Bronchial epithelial cell (primary cell): ENCODE measurements at places on chromosomes 12 and 14.
A peak's percentile ranks its signal among the peaks of the same experiment; 100 is the strongest.

GRCh38 chr12:2286047-2286446, 233.3 kb downstream of the CACNA1C start:
- no peak for DNase-seq

- DNase-seq: peak; percentile 71
Measured at GRCh38 chr14:71400871-71401321, 493.6 kb downstream of the PCNX1 start.

DNA sequence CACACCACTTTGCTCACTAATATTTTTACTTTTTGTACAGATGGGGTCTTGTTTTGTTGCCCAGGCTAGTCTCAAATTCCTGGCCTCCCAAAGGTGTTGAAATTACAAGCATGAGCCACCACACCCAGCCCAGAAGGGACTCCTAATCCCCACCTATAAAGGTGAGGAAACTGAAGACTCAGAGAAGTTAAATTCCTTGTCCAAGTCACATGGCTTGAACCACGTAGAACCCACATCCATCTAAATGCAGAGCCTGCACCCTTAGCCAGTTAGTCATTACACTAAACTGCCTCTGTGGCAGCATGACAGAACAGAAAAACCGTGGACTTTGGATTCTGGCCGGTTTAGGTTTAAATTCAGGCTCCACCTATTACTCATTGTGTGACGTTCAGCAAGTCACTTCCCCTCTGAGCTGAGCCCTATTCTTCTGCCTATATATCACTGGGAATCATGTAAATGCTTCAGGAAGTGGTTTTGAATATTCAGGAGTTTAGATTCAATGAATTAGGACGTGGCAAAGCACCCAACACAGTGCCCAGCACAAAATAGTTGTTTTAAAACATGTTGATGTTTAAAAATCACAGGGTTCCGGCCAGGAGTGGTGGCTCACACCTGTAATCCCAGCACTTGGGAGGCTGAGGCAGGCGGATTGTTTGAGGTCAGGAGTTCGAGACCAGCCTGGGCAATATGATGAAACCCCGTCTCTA, 3.0 kb upstream of the CORO1C start:
- DNase-seq: peak; percentile 99

DNA sequence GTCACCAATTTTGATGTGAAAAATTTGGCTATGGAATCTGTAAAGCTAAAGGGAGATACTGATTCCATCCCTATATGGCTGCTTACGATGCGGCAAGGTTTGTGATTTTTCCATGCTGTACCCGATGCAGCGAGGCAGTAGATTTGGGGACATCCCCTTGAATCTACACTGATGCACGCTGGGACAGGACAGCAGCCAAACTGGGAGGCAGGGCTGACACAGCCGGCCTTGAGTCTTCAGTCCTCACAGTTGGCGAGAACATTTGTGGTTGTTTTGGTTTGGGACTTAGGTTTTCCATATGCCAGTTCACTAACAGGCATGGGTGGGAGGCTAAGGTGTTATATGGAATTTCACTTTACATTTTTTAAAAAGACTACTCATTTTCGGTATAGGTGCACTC, 3.8 kb downstream of the GALNT16 start:
- DNase-seq: no peak

GRCh38 chr12:92027701-92028440, 117.8 kb downstream of the BTG1 start:
- DNase-seq: no peak

GRCh38 chr12:57299514-57300016, 48.6 kb upstream of the STAC3 start:
- no peak for DNase-seq

- DNase-seq: peak; percentile 73
Measured at GRCh38 chr12:14540801-14541462, 26.8 kb downstream of the PLBD1 start.

GRCh38 chr14:105891631-105892452, 365.5 kb downstream of the TMEM121 start:
- no peak for DNase-seq

GRCh38 chr12:113422030-113422885, at the start of gene SDSL:
Gene SDSL, plus strand, starts transcription at chr12:113422380. Its CDS starts 5,603 bp downstream, at chr12:113427983.
- peak; percentile 84 for DNase-seq

DNA sequence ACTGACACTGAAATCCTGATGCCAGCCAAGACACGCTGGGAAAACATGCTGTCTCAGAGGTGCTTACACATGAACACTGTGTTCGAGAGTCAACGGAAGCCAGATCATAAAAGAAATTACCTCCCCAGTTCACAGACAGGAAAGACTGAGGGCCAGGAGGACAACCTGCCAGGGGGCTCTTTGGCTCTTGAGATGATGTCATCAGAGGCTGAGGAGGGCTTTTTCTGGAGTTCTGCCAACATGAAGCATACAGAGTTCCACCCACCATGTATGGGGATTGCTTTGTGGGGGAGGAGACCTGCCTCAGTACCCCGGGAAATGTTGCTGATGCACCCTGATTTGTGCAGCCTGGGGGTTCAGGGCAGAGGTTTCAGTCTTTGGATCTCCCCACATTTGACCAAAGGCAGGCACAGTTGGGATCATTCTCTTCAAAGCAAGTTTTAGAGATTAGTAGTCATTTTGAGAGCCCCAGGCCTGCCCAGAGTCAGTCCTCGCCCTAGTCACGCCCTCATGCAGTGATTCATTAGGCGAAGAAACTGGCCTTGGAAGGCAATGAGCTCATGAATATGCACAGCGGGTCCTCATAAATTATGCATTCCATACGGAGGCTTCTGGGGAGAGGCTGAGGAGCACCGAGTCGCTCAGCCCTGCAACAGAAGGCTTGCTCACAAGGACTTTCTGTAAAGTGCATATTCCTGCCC, 34.9 kb upstream of the EML1 start:
- peak; percentile 85 for DNase-seq

DNA sequence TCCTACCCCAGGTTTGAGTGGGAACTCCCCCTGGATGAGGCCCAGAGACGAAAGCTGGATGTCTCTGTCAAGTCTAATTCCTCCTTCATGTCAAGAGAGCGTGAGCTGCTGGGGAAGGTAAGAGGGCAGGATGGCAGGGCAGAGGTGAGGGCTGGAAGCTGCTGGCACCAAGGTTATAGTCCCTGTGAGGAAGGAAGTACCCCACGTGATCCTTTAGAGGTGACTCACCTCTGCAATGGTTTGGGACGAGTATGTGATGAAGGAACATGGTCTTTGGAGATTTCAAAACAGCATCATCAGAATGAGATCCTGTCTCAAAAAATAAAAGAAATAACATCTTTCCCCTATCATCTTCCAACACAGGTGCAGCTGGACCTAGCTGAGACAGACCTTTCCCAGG, 9.2 kb upstream of the MYL6B start:
- DNase-seq: no peak

- DNase-seq: peak; percentile 61
Measured at GRCh38 chr12:20629414-20630156, 65.5 kb upstream of the SLCO1C1 start.

DNA sequence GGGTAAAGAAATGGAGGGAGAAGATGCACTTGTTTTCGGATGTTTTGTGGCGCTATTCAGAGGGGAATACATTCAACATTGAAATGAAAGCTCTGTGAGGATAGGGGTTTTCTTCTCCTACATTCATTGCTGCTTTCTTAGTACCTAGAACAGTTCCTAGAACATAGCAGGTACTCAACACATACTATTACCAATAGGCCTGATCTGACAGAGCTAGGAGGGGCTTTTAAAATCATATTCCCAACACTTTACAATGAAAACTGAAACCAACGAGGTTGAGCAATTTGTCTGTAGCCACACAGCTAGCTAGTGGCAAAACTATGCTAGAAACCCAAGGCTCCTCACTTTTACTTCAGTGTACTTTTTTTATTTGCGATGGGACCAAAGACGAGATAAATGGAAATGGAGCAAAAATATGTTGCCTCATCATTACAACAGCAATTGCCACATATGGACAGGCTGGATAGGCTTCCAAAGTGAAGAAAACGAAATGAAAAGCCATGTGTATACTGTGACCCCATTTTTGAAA, 23.1 kb upstream of the IL22 start:
- DNase-seq: no peak

DNA sequence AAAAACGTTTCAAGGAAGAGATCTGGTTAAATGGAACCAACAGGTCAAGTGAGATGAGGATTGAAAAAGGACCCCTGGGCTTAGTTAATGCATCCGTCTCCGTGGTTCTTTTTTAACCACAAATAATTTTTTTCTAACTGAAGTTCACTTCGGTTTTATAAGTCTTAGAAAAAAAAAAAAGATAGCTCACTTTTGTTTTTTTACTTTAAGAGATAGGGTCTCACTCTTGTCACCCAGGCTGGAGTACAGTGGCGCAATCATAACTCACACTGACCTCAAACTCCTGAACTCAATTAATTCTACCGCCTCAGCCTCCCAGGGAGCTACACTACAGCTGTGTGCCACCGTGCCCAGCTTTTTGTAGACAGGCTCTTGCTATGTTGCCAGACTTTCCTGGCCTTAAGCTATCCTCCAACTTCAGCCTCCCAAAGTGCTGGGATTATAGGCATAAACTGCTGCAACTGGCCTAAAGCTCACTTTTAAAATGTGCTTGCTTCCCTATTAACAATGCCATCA, 11.8 kb downstream of the HNRNPC start:
- no peak for DNase-seq

- DNase-seq: no peak
Measured at GRCh38 chr14:53954551-53955228, 1.9 kb downstream of the BMP4 start.

GRCh38 chr14:74792249-74793039, 29.3 kb downstream of the YLPM1 start:
- no peak for DNase-seq

- no peak for DNase-seq
Measured at GRCh38 chr12:95784915-95785314, 5.6 kb downstream of the NTN4 start.

GRCh38 chr14:95935228-95935822, 58.7 kb downstream of the TUNAR start:
- peak; percentile 9 for DNase-seq

DNA sequence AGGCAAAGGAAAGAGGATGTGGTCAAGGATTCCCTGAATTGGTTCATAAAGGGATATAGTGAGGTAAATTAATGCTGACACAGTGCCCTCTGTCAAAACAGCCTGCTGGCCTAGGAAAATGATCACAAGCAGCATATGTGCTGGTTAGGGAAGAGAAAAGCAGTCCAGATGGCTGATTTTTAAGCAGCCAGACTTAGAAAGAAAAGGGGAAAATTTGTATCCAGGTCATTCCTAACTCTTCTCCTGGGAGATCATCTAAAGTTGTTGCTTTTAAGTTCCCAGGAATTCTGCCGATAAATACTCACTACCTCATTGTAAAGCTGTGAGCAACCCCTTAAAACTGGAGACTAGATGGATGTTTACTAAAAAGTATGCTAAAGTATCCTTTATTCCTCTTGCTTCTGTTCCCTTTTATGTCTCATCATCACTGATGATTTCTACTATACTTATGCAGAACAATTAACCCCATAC, 46.4 kb upstream of the CNOT2 start:
- no peak for DNase-seq

DNA sequence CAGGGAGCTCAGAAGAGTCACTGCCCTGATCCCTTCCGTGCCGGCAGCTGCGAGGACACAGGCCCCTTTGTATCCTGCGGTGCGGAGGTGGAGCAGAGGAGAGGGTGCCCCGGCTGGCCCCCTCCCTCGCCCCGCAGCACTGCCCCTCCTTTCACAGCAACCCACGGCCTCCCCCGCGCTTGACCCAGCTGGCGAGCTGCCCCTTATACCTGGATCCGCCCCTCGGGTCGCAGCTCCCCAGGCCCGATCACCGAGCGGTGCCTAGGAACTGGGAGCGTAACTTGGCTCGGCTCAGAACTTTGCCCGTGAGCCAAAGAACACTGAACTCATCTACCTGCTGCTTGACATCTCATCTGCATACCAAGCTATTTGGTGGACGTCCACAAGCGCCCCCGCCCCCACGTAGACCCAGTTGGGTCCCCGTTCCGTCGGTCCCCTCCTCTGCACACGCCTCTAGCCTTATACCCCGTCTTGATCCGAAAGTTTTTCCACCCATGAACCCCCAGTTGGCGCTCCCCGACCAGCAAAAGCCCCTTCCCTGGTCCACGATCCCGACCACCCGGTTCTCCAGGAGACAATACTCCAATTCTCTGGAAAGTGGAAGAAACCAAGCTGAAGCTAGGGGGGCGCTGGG, 697 bp upstream of the DNAJC14 start:
- no peak for DNase-seq

DNA sequence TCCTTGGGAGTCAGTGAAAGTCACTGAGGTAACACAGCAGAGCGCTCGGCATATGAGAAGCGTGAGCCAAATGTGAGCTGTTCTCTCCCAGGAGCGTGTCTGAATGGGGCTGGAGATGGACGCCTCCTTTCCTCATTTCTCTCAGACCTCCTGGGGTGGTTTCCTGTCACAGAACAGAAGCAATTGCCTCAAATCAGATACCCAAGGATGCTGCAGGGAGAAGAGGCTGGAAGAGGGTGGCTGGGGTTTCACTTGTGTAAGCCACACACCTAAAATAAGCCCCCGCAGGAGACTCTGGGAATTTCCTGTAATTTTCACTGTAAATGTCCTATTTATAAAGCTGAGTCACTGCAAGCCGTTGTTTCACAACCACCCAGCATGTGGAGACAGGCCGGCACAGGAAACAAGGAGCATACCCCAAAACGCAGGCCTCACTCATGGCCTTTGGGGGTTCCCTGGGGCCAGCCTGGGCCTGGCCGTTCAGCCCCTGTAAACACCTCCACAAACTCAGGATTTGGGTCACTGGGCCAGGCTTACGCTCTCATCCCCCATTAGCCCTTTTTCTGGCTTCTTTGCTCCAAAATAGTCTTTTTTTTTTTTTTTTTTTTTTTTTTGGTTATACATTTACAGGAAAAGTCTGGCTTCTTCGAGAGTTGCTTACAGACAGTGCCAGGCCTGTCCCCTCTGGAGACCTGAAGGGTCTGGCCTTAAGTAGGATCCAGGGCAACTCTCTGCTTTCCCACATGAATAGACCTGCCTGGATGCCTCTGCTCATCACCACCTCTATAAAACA, 55.3 kb downstream of the VCPKMT start:
- DNase-seq: peak; percentile 96

- DNase-seq: no peak
Measured at GRCh38 chr14:76698191-76698590, 63.1 kb upstream of the VASH1 start.

GRCh38 chr12:109764776-109765445, 51.3 kb downstream of the FAM222A start:
- DNase-seq: no peak

GRCh38 chr14:74942181-74942580, 13.2 kb downstream of the PGF start:
- DNase-seq: no peak

DNA sequence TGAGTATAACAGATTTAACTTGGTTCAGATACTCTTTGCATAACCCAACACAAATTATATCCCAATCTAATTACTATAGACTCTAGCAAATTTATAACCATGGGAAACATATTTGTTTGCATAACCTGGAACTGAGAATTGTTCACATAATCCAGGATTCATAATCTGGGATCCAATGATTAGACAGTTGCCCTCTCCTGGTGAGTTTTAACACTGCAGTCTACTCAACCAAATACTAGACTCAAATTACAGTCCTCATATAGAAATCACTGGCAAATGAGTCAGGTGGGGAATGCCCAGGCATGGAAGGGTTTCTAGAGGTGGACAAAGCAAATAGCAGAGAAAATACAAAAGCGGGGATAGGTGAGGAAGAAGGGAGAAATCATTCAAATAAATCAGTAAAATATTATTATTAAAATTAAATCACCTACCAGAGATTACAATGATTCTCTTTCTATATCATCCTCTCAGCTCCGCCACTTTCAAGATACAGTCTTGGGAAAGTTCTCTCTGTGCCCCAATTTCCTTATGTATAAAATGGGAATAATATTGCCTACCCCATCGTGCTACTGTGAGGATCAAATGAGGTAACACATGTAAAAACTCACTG, 9.4 kb downstream of the GCH1 start:
- DNase-seq: peak; percentile 85

- DNase-seq: no peak
Measured at GRCh38 chr14:73007835-73008234, 19.1 kb downstream of the ZFYVE1 start.
